ENCODE measurements at places on chromosomes 12 and 14. TPM values are rescaled to one million over a fixed set of nuclear protein-coding genes. Genes with fewer than 3 reads are reported as not detected.

ZFHX2 gene
- total RNA-seq, result 1.5 TPM

TAS2R9 gene
- total RNA-seq, result not detected

PPP4R4 gene
- total RNA-seq, result 0.10 TPM

EML5 gene
- total RNA-seq, result 0.39 TPM

KRT73 gene
- not detected for total RNA-seq

A2ML1 gene
- total RNA-seq, result 0.06 TPM

PLCZ1 gene
- not detected for total RNA-seq

KRT77 gene
- total RNA-seq, result not detected

CLEC2D gene
- total RNA-seq, result 16.0 TPM

ABCC9 gene
- 47.9 TPM for total RNA-seq

RASSF9 gene
- 7.9 TPM for total RNA-seq

- no peak for DNase-seq
Observed at GRCh38 chr12:100043631-100044030, 58.9 kb upstream of the ANKS1B start.

DNA sequence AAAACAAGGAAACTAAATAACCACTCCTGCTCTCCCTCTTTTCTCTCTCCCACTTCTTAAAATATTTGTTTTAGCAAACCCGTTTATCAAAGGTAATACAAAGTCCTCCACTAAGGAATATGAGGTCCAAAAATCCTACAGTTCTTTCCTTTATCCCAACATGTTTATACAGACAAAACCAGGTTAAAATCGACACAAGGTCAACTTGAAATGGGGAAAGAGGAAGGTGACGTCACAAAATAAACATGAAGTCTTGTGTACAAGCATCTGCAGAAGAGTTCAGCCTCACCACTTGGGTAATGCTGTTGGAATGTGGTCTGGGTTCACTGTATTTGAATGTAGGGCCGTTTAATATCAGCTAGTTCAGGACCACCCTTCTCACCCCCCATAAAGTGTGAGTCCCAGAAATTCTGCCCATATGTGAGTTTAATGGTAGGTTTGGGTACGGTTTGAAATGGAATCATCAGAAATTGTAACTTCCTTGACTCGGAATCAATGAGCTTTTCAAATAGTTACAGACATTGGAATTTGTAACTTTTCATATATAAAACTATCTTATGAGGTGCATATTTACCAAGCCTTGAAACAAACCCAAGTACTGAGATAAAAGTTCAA, 120.0 kb upstream of the SLC38A2 start:
- no peak for DNase-seq

DNA sequence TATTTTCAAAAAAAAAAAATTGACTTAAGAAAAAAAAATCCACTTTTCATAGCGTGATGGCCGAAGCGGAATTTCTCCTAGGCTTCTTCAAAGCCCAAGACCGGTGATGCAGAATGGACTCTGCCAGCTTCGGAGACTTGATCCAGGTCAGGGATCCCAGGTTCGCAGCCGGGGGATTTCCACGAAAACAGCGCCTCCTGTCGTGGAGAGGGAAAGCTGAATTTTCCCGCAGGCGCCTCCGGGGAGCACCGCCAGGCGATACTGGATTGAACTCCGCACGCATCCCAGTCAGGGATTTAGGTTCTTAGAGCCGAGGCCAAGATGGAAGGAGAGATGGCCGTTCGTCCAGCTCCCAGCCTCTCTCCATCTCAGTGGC, 2.1 kb downstream of the TTC6 start:
- peak; percentile 66 for DNase-seq

GRCh38 chr12:50069539-50069938, 12.1 kb downstream of the ASIC1 start:
- peak; percentile 10 for DNase-seq

DNA sequence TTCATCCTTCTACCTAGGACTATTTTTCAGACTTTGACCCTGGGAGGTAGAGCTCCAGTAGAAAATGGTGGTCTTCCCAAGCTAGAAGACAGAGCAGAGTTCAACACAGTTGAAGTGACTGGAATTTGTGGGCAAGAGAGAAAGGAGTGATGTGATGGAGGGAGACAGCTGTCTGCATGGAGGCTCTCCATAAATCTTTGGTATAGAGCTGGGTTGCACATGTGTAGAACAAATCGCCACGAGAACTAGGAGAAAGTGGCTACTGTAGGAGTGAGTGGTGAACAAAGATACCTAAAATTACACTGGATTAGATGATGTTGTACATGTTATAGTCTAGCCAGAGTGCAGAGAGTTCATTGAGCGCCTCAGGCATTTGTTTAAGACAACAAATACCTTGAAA, 14.5 kb downstream of the GPR135 start:
- no peak for DNase-seq

DNA sequence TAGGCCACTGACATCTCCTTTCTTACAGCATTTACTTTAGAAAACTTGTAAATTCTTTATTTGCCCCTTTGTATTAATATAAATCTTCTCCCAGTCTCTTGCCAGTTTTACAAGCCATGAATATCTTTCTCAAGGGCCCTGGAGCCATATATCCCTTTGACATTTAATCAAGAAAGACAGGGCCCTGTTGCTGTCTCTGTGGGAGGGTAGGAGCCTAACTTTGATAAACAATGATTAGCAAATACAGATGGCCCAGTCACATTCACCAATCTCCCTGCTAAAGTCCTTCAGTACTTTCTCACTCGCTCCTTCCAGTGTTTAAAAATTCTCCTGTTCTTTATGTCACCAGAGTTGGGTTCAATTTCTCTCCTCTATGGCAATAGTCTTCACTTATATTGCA, 479.8 kb upstream of the USP15 start:
- DNase-seq, result no peak

GRCh38 chr14:33678005-33678404, 272.9 kb downstream of the EGLN3 start:
- DNase-seq, result no peak

- DNase-seq, result no peak
Observed at GRCh38 chr14:93274055-93274806, 58.6 kb downstream of the BTBD7 start.

DNA sequence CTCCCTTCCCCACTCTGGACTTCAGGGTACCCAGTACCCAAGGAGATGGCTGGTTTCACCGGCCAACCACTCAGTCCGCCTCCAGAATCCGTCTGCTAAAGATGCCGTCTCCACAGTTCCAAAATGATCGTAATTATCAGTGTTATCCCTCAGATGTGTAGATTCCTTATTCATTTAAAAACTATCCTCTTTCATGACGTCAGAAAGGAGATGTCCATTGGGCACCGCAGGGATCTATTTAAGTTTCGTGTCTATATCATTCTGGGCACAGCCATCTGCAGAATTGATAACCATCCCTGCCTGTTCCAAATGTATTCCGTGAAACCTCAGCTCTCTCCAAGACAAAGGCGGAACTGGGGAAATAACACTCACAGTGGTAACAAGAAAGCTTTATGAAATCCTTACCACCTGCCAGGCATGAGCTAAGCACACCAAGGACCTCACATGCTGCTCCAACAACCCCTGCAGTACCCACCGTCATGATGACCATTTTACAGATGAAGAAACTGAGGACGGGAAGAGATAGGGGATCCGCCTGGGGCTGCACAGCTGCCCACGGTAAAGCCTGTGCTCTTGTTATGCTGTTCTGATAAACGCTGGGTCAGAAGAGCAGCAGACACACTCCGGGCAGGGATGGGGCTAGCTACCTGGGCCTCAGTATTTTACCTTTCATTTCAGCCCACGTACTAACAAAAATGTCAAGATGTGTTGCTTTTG, 90.0 kb downstream of the BCL11B start:
- DNase-seq, result no peak

- DNase-seq, result no peak
Observed at GRCh38 chr12:16492820-16493797, 112.9 kb downstream of the LMO3 start.

- DNase-seq, result no peak
Observed at GRCh38 chr12:27186022-27186839, 57.9 kb upstream of the STK38L start.

DNA sequence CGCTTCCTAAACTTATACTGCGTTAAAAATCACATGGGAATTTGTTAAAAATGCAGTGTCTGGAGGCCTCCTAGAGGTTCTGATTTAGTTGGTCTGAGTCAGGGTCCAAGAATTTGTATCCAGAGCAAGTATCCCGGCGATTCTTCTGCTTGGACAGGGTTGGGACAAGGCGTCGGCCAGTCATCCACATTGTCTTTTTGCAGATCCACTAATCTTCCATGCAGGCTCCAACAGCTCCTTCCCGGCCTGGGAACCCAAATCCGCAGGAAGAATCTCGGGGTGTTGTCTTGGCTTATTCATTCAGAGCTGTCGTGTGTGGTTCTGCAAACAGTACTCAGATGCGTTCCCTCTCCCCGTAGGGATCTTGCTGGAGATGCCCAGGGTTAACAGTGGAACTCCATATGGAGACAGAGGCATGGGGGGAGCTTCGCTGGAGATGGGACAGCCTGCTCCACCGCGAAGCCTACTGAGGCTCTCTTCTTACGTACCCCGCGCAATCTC, 25.3 kb downstream of the GPRC5D start:
- no peak for DNase-seq

GRCh38 chr12:26124446-26125399, at the start of gene BHLHE41:
Gene BHLHE41, minus strand, starts transcription at chr12:26125037. Its CDS starts 258 bp downstream, at chr12:26124779.
- peak; percentile 92 for DNase-seq

DNA sequence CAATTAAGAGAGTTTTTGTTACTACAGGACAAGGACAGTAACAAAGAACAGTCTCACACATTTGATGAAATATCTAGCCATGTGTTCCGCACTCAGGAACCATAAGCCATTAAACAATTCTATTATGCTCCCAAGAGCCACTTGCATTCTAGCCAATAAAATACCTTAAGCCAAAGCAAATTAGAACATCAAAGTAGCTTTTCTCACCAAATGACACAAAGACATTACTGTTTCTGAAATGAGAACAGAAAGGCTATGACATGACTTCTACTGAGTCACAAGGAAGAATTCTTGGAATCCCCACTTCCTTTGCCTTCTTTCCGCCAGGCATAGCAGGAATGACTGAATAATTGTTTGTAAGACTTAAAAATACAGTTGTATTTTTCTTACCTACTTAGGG, 445.8 kb downstream of the ATP23 start:
- no peak for DNase-seq

- no peak for DNase-seq
Observed at GRCh38 chr14:61691495-61691894, 3.8 kb upstream of the HIF1A start.

- DNase-seq, result no peak
Observed at GRCh38 chr14:53148671-53149070, 4.5 kb downstream of the DDHD1 start.

DNA sequence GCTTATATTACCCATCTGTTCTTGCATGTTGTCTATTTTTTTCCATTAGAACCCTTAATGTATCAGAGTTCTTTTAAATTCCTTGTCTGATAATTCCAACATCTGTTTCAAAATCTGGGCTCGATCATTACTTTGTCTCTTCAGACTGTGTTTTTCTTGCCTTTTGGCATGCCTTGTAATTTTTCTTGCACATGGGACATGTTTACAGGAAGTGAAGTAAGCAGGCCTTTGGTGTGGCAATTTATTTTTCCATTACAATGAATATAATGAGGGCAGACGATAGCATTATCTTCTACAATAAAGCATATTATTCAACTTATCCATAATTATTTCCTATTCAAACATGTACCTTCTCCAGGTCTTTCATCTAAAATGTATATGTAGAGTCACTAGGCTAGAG, 48.3 kb downstream of the STXBP6 start:
- no peak for DNase-seq

DNA sequence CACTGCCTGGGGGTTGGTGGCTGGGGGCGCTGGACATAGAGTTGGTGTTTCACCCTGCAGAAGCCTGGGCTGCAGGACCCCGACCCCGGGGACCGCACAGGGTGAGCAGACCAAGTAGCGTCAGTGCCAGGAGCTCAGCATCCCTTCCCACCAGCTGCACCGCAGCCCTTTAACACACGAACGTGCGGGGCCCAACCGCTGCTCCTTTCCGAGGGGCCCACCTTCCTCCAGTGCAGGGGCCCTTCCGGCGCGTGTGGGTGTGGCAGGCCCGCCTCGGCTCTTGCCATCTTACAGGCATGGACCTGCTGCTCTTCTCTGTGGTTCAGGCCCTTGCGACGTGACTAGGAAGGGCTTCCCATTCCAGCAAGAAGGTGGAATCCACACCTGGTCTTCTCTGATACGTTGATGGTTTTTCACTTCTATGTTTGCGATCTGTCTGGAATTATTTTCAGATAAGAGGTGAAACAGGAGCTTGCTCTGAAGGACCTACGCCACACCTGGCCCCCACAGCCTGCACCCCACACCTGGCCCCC, 47.8 kb downstream of the LRCOL1 start:
- no peak for DNase-seq

DNA sequence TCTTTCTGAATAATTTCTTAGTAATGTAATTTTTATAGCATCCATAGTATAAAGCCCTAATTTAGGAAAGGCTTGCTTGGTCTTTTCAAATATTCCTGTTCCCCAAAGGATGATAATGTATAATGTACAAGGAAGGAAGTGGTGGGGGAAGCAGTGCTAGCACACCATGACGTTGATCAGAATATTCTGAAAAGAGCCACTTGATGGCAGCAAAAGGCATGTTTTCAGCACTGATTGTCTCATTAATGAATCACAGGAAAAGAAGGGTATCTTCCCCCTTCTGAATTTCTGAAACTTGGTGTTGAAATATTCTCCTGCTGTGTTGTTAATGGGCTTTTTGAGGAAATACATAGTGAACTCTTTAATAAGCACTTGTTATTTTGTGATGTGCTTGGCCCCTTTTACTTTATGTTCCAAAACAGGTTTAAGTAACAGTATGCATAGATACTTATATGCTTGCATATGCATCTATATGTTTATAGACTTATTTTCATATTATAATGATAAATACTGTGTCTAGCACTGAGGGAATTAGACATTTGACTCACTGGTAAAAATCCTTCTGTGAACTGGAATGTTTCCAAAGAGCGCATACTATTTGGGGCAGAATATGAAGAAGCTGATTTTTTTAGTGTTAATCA, 122.0 kb downstream of the TMEM117 start:
- no peak for DNase-seq

GRCh38 chr12:111401167-111401605, 4.5 kb upstream of the SH2B3 start:
- DNase-seq, result no peak

- DNase-seq, result no peak
Observed at GRCh38 chr14:60254176-60254575, 5.2 kb downstream of the PPM1A start.
